ENCODE measurements at places on chromosomes 1 and 21.

DNA sequence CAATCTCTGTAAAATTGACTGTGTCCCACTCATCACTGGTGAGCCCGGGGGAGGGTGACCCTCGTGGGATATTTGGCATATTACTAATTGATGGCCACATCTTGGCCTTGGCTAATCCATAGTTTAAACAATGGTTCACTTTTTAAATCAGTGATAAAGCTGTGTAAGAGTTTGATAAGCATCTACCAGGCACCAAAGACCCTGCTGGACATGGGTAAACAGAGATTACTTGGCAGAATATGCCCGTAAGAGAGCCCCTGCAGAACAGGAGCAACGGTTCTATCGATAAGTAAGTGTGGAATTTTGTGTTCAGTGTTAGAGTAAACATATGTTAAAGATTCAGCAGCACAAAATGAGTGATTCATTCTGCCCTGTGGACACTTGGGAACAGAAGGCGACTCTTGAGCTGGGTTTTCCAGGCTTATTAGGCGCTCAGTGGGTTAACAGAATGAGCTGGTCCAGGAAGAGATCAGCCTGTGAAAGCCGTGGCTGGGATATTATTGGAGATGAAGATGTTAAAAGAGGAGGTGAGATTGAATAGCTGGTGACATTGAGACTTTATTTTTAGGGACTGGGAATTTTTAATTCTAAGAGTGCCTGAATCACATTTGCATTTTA, 55.9 kb downstream of the CNST start:
- no peaks in the 10 kb centered on the region for H3K4me1 ChIP-seq
- DNase-seq: no peak
- H3K4me3 ChIP-seq: no peak overlapping the region
- peaks cover 37% of the 10 kb centered on the region for H3K36me3 ChIP-seq
- H3K27me3 ChIP-seq: no peaks in the 10 kb centered on the region

- H3K27me3 ChIP-seq: no peaks in the 10 kb centered on the region
- no peaks in the 10 kb centered on the region for H3K36me3 ChIP-seq
- DNase-seq: no peak
- no peak overlapping the region for H3K27ac ChIP-seq
- H3K4me3 ChIP-seq: no peak overlapping the region
Measured at GRCh38 chr1:117897551-117897950, 31.9 kb downstream of the GDAP2 start.

DNA sequence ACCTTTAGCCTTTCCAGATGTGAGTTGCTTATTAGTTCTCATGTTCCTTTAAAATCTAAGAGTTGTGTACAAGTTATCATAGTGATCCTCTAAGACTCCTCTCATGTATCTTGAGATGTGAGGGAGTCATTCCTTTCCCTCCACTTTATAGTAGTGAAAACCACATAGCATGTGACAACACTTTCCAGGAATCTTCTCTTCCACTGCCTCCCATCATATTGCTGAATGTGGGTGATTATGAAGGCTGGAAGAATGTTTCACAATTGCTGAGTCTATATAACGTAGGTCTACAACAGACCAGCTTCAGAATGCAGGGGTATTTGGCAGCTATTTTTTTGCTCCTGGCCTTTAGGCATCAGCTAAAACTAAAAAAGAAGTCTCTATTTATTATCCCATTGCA, 44.7 kb upstream of the LRRC7 start:
- H3K36me3 ChIP-seq: no peaks in the 10 kb centered on the region
- no peaks in the 10 kb centered on the region for H3K27me3 ChIP-seq
- no peak overlapping the region for H3K4me3 ChIP-seq
- H3K4me1 ChIP-seq: no peaks in the 10 kb centered on the region
- no peak for DNase-seq

GRCh38 chr1:193355178-193355577, 168.8 kb upstream of the B3GALT2 start:
- H3K36me3 ChIP-seq: no peaks in the 10 kb centered on the region
- no peaks in the 10 kb centered on the region for H3K4me1 ChIP-seq
- no peak overlapping the region for H3K4me3 ChIP-seq
- H3K27ac ChIP-seq: no peak overlapping the region
- H3K27me3 ChIP-seq: no peaks in the 10 kb centered on the region
